DMS 273 treated with DMSO at 0.1 percent for 48 hours (cell line): ENCODE measurements at places on chromosomes 5 and 9.

DNA sequence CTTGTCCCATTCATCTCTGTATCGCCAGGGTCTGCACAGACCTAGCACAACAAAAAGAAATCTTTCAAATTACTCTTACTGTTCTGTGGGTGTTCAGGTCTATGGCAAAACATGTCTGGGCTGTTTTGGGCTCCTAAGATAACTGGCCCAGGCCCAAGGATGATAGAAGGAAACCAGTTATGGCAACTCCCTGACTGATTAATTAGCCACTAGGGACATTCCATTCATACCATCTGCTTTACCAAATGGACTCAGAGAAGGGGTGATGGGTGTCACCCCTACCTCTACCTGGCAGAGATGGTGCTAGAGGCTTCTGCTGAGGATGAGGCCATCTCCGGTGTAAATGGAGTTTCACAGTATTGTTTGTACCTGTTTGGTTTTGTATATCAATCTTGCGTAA is 1.9 kb downstream of the SLC31A2 start:
- no peak for DNase-seq

DNA sequence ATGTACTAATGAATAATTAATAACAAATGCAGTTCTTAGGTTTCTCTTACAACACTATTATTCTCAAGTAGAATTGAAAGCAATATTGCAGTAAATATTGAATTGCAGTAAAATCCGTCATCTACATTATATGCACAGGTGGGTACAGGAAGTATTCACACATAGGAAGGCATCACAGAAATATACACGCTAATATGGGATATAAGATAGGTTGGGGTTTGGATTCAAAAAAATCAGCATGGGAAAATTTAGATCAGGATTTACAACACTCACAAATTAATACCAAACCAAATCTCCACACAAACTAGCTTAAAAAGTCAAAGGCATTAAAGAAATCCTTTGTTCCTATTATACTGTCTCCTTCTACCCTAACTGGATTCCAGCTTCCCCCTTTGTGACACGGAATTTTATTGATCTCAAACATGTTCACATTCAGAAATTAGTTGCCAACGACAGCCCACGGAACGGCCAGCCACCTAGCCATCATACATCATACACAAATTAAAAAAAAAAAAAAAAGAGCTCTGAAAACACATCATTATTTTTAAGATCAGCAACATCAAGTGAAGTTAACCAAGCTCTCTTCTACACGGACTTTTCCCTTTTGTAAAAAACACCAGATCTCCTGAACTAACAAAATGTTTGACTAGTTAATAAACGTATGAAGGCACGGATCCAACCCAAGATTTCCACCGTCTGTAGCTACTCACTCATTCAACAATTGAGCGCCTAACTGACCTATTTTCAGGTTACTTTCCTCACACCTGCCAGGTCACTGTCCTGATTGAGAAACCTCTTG is 2.2 kb downstream of the NR6A1 start:
- DNase-seq = no peak

DNA sequence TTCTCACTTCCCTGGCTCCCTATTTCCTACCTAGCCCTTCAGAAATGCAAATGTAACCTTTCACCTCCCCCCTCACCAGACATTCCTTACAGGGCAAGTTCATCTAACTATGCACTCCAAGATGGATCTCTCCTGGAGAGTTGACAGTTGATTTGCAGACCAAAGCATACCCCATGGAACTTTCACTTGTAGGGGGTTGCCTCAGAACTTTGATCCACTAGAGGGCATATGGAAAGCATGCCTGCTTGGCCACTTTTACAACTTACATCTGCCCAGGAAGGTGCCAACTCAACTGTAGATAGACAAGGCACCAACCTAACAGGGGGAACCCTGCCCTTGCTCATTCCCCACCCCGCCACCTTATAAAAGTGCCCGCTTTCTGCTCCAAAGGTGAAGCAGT is 187.8 kb downstream of the NXNL2 start:
- DNase-seq = no peak

DNA sequence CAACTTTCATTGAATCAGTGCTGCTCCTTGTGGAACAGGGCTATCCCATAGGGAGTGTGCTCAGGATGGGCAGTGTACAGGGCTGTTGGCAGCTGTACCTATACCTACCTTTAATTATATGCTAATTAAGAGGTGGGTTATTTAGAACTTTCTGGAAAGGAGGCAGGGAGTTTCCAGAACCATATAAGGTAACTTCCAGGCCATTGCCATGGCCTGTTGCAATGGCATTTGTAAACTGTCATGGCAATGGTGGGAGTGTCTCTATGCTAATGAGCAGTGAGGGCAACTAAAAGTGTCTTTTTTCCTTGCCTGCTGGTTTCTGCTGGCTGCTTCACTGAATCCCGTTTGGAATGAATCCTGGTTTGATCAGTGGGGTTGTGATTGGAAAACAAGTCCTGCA is 2.3 kb upstream of the ARHGAP26 start:
- no peak for DNase-seq

- DNase-seq = no peak
Observed at GRCh38 chr9:109033941-109034700, 20.8 kb upstream of the CTNNAL1 start.

DNA sequence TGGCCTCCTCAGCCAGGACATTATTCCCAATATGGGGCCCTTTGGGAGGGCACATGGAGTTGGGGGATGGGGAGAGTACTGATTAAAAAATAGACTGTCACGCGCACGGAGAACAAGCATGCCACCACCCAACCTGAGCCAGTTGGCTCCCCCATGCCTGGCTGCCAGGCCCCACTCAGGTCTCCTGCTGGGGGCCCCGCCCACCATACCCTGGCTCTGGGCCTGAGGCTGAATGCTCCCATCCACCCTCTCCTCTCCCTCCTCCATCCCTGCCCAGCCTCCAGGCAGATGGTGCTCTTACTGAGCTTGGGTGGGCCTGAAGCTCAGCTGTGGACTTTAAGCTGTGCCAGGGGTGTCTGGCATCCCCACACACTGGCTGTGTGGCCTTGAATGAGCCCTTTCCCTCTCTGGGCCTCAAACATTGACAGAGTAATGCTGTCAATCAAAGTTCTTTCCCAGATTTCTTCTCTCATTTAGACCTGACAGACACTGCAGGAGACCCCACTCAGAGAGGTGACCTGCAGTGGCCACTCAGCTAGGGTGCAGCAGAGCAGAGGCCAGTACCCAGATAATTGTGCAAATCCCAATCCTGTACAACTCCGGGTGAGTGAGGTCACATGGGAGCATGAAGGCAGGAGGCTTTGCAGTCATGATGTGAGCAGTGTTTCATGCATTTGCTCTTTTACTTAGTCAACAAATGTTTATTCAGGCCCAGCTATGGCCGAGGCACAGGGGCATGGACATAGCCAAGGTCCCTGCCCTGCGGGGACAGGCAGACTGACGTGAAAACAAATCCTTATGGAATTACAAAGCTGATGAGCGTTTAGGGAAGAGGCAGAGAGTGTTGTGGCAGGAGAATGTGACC is 9.8 kb upstream of the SYNPO start:
- no peak for DNase-seq

DNA sequence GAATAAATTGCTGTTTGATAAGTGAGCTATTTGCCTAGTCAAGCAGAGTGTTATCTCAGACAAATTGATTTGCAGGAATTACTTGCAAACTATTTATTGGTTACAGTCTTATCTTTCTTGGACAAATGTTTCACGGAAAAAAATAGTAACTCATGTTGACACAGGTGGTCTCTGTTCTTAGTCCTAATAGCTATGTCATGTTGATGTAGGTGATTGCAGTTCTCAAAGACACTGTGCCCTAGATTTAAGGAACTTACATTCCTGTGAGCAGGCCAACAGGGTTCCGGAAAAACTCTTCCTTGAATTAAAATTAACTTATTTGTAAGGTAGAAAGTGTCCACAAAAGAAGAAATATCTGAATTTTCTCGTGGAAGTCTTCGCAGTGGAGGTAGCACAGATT is 109.6 kb upstream of the SLCO6A1 start:
- DNase-seq = no peak

- no peak for DNase-seq
Observed at GRCh38 chr9:19404283-19405075, 4.3 kb upstream of the ACER2 start.

DNA sequence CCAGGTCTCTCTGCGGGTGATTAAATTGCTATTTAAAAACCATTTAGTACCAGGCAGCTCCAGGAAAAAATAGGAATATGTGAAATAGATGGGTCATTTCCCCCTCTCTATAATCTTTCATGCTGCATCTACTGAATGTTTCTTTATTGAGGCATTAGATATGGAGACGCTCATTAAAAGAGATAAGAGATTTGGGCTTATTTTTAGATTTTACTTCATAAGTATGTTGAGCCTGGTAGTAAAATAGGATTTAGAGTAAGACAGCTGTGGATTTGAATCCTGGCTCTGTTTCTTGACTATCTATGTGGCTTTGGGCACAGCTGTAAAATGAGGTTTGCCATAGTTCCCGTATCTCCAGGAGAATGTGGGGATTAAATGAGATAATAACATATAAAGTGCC is 451.0 kb upstream of the GRIA1 start:
- DNase-seq = no peak

- no peak for DNase-seq
Observed at GRCh38 chr5:10172247-10172646, 77.4 kb downstream of the ATPSCKMT start.

DNA sequence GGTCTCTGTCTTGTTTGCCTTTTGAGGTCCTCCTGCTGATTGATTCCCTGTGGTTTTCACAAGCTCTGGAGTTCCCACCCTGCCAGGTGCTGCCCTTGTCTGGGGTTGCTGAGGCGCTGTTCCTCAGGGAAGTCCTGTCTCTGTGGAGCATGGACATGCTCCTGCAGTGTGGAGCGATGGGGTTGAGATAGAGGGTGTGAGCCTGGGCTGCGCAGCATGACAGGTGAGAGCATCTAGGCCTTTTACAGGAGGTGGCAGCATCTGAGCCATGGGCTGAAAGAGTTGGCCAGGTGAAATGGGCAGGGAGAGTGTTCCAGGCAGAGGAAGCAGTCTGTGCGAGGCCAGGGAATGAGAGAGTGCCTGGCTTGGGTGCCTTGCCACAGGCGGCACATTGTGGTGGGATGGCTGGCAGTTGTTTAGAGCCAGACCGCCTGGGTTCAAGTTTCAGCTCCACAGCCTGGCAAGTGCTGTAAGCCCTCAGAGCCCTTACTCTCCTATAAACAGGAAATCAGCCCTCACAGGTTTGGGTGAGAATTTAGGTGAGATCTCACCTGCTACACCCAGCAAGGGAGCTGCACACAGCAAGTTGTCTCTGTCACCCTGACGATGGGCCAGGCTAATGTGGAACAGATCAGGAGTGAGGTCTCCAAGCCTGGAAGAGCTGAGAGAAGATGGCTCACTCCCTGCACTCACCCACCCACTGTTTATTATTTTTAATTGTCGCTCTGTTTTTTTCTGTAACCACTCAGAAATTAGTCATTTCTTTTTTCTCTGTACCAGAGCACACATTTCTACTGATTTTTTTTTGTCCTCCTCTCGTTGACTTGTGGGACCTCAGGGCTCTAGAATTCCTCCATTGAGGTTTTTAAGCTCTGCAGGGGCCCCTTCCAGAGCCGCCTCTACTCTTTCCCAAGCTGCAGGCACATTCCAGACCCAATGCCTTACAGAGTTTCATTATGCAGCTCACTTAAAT is 19.6 kb downstream of the TCOF1 start:
- DNase-seq = no peak

GRCh38 chr5:132389585-132390286 is 20.2 kb downstream of the SLC22A5 start:
- no peak for DNase-seq

DNA sequence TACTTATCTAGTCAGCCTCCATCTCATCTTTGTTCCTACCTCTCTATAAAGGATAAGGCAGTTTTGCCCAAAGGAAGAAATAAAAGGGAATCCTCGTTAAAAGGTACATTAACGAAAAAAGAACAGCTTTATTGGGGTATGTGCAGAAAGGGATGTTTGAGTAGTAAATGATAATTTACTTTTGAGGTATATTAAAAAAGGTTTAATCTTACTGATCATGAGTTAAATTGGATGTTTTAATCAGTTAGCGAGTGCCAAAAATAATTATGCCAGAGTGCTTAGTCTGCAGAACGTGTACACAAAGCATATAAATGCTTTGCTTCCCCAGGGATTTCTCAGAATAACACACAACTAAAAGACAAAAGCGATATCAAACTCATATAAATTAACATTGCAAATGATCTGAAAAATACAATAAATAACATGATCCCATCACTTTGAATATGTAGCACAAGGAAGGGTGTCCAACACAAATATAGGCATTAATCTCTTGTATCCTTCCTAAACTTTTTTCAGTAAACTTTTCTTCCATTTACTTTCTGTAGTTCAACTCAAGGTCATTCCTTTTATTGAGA is 865.0 kb downstream of the NR2F1-AS1 start:
- no peak for DNase-seq

- DNase-seq = no peak
Observed at GRCh38 chr5:172733974-172734346, 37.0 kb downstream of the DUSP1 start.

DNA sequence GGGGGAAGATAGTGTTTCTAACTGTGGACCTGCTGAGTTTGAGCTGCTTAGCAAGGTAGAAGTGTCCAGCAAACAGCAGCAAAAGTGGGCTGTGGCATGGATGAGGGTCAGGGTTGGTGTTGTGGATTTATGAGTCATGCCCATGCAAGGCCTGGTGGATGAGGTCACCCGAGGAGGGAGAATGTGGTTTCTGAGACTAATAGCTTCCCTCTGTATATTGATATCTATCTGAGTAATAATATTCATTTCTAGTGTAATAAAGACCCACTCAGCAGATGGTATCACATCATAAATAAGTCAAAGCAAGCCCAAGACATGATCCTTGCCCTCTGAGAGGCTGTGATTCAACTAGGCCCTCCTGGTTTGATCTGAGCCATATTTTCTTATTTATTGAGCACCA is 597.8 kb upstream of the CLINT1 start:
- peak; percentile 8 for DNase-seq

- no peak for DNase-seq
Observed at GRCh38 chr9:88534456-88535225, at the start of gene NXNL2. TSS of gene NXNL2 (plus strand) at chr9:88535178. CDS start at chr9:88535435, 257 bp downstream.

DNA sequence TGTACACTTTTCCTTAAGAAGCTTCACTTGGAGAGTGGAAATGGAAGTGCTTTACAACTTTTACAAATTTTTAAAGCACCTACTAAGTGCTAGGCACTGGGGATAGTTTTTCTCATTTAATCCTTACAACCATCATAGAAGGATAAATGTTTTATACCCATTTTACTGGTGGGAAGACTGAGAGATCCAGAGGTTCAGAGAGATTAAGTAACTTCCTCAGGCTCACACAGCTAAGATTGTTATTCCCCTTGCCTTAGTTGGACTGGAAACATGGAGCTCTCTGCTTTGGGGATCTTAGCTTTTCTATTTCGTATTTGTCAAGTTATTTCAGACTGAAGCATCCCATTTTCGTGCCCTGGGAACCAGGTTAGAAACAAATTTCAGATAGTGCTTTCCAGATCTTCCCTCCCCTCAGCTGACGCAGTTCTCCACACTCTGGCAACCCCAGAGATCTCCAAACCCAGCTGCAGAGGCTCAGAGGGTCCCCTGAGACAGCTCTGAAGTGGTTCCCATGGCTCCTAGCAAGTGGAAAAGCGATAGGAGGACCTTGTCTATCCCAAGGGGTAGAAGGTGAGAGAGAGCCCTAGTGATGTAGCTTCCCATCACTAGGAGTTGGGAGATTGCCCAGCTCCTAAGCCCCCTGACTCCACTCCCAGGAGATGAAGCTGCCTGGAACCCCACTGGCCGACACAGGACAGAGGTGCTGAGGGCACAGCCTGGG is 16.2 kb upstream of the GABBR2 start:
- no peak for DNase-seq
